ENCODE measurements at places on chromosomes 11 and 22. TPM values are rescaled to one million over a fixed set of nuclear protein-coding genes. Genes with fewer than 3 reads are reported as not detected.

DNA sequence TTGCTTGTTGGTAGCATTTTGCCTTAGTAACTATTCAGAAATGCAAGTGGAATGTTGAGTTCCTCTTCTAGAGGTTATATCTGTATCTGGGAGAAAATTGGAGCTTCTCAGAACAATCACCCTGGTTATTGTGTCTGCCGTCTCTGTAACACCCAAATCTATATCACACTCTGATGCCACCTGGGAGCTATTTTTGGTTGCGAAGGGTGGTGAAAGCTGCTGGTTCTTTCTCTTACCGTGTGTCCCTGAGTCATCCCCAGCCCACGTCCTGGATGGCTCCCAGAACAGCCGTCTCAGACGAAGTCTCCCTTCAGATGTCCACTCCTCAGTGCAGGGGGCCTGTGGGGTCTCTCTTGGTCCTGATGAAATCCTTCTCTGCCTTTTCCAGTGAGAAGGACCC is 83.5 kb downstream of the C22orf31 start:
- peak; percentile 36 for ATAC-seq

DNA sequence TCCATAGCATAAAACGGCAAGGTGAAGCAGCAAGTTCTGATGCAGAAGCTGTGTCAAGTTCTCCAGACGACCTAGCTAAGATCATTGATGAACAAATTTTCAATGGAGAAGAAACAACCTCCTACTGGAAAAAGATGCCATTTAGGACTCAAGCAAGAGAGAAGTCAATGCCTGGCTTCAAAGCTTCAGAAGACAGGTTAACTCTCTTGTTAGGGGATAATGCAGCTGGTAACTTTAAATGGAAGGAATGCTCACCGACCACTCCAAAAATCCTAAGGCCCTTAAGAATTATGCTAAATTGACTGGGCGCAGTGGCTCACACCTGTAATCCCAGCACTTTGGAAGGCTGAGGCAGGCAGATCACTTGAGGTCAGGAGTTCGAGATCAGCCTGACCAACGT is 31.3 kb downstream of the CLTCL1 start:
- ATAC-seq, result no peak

DNA sequence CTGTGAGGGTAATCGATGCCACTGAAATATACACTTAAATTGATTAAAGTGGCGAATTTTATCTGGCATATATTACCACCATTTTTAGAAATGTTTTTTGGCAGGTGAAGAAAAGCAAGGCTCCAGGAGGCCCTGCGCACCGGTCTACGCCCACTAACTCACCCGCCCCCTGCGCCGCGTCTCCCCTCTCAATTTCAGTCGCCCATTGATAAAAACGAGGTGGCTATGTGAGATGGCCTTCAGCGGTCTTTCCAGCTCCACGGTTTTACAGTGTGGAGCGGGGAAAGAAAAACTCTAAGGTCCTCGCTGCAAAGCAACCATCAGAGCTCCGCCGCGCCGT is 602 bp upstream of the AQP11 start:
- ATAC-seq, result no peak

GRCh38 chr11:78429660-78430059 is 12.0 kb upstream of the GAB2 start:
- no peak for ATAC-seq

DNA sequence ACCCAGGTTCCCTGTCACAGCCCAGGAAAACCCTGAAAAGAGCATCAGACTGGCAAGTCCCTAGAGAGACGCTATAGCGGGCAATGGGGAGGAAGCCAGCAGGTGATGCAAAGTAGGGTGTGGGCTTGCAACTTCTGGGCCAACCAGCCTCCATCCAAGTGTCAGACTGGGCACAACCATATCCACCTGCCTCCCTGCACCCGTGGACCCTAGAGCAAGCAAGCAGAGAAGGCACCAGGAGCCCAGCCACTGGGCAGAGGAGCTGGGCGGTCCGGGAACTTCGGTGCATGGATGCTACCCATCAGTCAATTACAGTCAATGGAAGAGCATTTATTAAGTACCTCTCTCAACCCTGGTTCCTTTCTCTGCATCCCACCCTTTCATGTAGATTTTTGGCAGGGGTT is 2.8 kb downstream of the NECTIN1 start:
- ATAC-seq, result peak; percentile 31

- ATAC-seq, result no peak
Measured at GRCh38 chr11:103317118-103317517, 207.9 kb downstream of the DYNC2H1 start.

DNA sequence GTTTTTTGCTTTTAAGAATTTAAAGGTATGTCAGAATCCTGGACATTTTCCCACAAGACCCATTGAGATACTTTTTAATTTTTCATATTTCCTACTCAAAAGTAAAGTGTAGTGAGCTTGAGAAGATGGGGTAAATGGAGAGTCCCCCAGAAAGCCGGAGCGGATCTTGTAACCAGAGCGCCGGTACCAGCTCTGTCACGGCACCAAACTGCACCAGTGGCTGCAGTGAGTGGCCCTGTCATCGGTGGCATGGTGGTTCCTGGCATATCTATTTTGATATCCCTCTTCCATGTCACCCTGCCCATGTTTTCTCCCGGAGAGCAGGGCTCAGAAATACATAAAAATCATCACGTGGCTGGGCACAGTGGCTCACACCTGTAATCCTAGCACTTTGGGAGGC is 19.3 kb downstream of the DDX25 start:
- ATAC-seq, result no peak

DNA sequence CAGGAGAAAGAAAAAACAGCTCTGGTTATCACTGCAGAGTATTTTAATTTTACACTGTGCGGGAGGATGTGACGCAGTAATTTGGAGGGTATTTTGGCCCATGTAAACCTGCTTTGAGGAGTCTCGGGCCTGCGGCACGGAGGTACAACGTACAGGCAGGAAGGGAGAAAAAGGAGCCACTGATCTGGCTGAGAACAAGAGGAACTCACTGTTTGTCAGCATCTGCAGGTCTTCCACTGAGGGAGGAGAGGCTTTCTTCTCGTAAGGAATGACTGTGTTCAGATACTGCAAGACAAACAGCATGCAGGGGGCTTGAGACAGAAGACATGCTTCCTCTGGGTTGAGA is 44.0 kb downstream of the FEZ1 start:
- ATAC-seq, result no peak

GRCh38 chr11:130480186-130480585 is 31.7 kb downstream of the ADAMTS15 start:
- ATAC-seq, result no peak

- ATAC-seq, result no peak
Measured at GRCh38 chr11:45926001-45926401, 3.5 kb downstream of the LARGE2 start.

DNA sequence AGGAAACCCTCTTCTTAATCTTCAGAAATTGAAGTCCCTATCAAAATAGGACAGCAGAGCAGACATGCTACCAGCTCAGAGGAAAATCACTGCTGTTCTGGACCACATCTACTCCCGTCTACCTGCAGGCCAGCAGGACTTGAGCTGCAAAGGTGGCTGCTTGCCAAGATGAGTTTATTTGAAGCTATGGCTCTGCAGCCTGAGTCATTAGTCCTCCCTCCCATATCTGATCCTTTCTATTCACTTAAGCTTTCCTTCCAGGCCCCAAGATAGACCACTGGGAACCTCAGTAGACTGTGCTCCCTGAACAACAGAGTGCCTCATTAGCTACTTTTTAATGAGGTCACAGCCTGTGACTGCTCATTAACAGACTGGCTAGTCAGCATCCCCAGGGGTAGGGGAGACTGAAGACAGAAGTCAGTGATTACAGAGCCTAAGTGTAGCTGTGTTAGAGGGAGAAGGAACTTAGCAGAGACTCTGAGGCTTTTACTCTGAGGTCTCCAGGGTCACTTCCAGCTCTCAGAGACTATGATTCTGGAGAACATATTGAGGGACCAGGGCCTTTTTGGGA is 6.8 kb upstream of the OR10A2 start:
- peak; percentile 60 for ATAC-seq

- no peak for ATAC-seq
Measured at GRCh38 chr22:39087881-39088684, 9.0 kb upstream of the APOBEC3H start.

DNA sequence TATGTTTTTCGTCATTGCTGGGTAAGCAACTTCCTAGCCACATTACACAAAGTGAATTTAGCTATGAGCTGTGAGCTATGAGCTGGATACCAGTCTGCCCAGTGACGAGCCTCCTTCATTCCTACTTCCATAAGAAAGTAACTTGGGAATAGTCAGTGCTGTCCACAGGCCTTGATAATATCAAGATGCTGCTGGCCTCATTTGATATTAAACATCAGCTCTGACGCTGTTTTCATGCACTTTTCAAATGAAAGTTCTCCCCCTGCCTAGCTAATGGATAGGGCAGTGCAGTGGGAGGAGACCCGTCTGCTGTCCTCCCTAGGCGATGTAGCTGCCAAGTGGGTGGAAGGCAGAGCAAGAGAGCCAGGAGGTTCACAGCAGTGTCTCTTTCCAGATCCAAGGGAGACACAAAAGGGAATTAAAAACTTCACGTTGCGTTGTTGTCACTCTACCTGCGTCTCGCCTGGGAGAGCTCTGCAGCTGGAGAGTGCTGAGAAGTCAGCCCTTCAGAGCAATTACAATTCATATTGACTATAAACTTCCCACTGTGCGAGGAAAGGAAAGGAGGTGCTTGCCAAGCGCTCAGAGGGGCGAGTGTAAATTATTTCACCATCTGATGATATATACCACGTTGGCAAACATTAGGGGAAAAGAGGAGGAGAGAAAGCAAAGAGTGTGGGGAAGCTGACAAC is 861.4 kb downstream of the NTM start:
- no peak for ATAC-seq

DNA sequence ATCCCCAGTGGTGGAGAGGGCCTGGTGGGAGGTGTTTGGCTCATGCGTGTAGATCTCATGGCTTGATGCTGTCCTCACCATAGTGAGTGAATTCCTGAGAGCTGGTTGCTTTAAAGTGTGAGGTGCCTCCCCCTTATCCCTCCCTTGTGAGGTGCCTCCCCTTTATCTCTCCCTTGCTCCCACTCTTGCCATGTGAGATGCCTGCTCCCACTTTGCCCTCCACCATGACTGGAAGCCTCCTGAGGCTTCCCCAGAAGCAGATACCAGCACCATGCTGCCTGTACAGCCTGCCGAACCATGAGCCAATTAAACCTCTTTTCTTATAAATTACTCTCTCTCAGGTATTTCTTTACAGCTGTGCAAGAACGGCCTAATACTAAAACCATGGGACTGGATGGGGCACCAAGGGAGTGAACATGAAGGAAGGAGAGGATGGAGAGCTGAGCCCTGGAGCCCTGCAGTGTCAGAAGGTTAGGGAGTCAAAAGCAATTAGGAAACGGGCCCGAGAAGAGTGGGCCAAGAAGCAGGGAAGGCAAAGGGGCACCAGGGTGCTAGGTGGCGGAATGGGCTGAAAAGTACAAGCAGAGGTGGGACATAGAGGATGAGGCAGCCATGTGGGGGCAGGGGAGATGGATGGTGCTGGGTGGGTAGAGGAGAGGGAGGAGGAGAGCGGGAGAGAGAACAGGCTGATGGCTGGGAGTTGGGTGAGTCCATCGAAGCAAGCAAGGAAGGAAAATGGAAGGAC is 9.4 kb downstream of the IFITM10 start:
- ATAC-seq, result no peak

DNA sequence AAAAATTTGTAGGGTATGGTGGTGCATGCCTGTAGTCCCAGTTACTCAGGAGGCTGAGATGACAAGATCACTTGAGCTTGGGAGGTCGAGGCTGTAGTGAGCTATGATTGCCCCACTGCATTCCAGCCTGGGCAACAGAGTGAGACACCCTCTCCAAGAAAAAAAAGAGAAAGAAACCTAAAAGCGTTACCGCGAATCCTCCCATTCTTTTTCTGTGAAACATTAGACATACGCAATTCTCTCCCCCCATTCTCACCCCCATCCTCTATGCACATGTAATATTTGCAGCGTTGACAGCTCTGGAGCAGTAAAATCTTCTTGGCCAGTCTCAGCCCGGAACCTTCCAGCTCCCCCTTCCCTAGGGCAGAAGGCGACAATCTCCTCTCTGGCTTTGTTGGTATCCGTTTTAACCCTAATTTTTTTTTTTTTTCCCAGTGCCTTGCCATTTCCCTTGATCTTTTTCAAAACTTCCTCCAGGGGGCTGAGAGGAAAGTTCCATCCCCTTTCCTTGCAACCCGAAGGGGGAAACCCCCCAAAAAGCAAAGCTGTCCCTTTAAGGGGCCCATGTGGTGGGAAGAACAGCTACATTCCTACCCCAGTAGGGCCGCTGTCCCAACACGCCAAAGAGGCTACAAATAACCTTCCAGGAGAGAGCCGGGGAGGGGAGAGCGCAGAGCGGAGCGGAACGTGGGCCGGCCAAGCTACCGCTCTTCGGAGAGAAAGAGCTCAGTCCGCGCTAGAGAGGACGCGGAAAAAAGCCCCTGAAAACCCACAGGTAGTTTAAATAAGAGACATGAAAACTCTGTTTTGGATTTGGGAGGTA is 1.9 kb downstream of the LRP4 start:
- peak; percentile 65 for ATAC-seq

- ATAC-seq, result no peak
Measured at GRCh38 chr22:44180706-44181032, at the start of gene PARVG. TSS of gene PARVG (plus strand) at chr22:44180925. CDS start at chr22:44183330, 2,405 bp downstream.

DNA sequence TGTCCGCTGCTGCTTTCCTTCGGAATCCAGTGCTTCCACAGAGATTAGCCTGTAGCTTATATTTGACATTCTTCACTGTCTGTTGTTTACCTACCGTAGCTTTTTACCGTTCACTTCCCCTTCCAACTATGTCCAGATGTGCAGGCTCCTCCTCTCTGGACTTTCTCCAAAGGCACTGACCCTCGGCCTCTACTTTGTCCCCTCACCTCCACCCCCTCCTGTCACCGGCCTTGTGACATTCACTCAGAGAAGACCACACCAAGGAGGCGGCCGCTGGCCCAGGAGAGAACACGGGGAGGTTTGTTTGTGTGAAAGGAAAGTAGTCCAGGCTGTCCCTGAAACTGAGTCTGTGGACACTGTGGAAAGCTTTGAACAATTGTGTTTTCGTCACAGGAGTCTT is 15.4 kb upstream of the ST14 start:
- no peak for ATAC-seq

GRCh38 chr11:123472236-123472935 is 42.3 kb downstream of the GRAMD1B start:
- ATAC-seq, result peak; percentile 72

- ATAC-seq, result no peak
Measured at GRCh38 chr11:70625582-70626518, 227.5 kb downstream of the CTTN start.

GRCh38 chr11:107928767-107929507 is 689 bp downstream of the RAB39A start:
- ATAC-seq, result peak; percentile 6

GRCh38 chr22:42194953-42195352 is 64.3 kb upstream of the CYP2D6 start:
- peak; percentile 78 for ATAC-seq

The CNTN5 gene
- 0.04 TPM for total RNA-seq

The FAM181B gene
- 0.28 TPM for total RNA-seq

The CARD18 gene
- 4.4 TPM for total RNA-seq

The KCTD14 gene
- 2.3 TPM for total RNA-seq

The XKR3 gene
- not detected for total RNA-seq

The C11orf52 gene
- 3.5 TPM for total RNA-seq

The OR5B21 gene
- not detected for total RNA-seq

The LDLRAD3 gene
- 7.2 TPM for total RNA-seq
